ENCODE measurements at places on chromosomes 7 and 10.
A peak's percentile ranks its signal among the peaks of the same experiment; 100 is the strongest.

DNA sequence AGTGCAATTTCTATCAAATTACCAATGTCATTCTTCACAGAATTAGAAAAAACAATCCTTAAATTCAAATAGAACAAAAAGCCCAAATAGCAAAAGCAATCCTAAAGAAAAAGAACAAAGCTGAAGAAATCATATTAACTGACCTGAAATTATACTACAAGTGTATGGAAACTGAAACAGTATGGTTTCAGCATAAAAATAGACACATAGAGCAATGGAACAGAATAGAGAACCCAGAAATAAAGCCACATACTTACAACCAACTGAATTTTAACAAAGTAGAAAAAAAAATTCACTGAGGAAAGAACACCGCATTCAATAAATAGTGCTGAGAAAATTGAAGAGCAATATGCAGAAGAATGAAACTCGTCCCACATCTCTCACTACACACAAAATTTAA, 142.0 kb upstream of the CHRM2 start:
- no peak for DNase-seq

DNA sequence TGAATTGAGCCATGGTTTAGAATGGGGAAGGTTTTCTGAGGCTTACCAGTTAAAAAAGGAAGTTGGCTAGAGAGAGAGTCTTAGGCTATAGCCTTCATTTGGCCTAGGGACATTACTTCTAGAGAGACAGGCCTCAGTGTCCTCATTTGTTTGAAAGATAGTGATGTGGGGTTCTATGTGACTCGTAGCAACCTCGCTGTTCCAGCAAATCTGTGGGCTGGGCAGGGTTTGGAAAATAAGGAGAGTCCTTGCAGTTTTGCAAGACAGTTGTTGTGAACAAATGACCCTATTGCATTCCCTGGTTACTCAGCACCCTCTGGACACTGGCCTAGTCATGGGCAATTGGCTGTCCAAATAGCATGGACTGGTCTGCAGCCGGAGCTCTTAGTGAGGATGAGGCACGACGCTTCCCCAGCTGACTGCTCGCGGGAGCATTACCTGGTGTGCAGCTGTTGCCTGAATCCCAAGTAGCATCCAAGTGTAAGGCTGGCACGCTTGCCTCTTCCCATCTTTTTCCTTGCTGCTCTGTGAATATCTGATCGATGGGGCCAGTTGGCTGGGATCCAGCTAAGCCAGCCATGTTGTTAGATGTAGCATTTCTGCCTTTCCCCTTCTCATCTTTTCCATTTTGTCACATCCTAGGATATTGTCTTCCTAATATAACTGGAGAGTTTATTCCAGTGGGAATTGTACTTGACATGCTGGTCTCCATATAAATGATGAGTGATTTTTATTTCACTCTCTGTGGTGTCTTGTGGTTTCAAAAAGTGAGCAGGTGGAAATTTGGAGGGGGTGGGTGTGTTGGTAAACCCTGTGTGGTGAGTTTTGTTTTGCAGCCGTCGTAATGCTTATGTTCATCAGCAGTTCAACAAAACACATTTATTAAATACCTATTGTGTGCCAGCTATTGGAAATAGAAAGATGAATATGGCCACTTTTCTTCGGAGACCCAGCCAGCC, 99.8 kb downstream of the SND1 start:
- DNase-seq: no peak

- no peak for DNase-seq
Measured at GRCh38 chr10:17256051-17256450, 28.0 kb downstream of the VIM start.

GRCh38 chr7:149196705-149197171, 1.4 kb downstream of the ZNF282 start:
- no peak for DNase-seq

GRCh38 chr10:78333362-78334143, 299.9 kb downstream of the RPS24 start:
- DNase-seq: no peak

- no peak for DNase-seq
Measured at GRCh38 chr7:137642031-137642430, 204.7 kb downstream of the DGKI start.

DNA sequence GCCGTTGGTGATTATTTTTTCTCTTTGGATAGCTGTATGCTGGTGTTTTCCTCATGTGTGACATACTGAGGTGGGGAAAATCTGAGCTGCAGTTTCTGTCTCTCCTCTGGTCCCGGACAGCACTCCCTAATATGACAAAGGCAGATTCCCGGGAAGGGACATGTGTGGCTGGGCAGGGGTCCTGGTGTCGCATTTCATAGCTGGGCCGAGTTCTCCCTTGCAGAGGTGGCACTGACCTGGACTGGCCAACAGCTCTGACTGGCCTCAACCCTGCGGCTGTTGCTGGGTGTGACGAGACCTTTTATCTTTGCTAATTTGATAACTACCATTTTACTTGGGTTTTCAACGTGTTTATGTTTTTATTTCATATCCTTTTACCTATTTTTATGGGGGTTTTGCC, 248.6 kb upstream of the TCERG1L start:
- no peak for DNase-seq

DNA sequence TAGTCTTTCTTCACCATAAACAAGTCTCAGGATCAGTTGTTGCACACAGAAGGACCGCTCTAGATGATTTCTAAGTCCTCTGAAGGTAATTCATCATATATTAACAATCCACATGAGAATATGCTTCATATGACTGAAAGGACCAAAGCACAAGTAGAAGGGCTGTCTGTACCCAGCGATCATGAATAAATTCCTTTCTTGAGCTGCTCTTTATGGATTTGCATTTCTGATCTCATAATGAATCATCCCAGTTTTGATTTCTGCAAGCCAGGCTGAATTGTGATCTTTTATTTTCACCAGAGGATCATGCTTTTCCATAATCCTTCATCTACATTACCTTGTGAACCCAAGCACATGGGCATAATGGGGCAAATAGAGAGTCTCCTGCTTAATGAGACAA, 675.6 kb downstream of the MAGI2 start:
- DNase-seq: no peak

GRCh38 chr7:68291710-68292109, 1295.1 kb downstream of the TYW1 start:
- no peak for DNase-seq

GRCh38 chr10:27815261-27815660, 69.6 kb upstream of the MKX start:
- DNase-seq: no peak

GRCh38 chr7:31892099-31892829, 177.9 kb downstream of the PDE1C start:
- no peak for DNase-seq

DNA sequence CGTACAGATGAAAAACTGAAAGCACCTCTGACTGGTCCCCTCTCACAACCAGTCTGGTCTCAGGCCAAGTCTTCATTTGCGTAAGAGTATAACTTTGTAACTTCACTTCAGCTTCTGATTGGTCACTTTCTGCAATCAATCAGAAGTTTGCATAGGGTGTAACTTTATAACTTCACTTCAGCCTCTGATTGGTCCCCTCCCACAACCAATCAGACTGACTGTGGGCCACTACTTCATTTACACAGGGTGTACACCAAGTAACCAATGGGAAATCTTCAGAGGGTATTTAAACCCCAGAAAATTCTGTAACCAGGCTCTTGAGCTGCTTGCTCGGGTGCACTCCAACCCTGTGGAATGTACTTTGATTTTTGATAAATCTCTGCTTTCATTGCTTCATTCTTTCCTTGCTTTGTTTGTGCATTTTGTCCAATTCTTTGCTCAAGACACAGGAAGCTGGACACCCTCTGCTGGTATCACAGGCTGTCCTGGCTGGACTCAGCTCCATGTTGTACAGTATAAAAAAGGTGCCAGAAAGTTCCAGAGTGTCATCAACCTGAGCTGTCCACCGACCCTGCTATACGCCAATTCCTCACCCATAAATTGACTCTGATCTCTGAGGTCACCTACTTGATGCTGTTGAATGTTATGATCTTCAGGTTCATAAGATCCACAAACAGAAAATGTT, 74.5 kb downstream of the COBL start:
- no peak for DNase-seq

DNA sequence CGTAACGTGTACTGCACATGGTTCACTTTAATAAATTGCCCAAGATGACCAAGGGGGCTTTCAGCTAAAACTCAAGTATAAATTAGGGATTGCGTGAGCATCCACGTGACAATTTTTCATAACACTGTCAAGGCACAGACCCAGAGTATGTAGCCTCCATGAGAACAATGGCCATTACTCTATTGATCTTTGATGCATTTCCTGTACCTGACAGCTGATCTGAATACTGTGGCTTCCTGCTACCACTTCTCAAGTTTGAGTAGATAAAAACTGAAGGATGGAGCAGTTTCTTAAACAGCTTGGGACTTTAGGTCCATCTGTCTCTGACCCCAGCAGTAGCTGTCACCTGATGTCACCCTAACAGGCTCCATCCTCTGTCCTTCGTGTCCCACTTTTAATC, 98.9 kb downstream of the ABCC2 start:
- DNase-seq: no peak

GRCh38 chr7:112573302-112574039, 92.7 kb downstream of the LSMEM1 start:
- DNase-seq: no peak

DNA sequence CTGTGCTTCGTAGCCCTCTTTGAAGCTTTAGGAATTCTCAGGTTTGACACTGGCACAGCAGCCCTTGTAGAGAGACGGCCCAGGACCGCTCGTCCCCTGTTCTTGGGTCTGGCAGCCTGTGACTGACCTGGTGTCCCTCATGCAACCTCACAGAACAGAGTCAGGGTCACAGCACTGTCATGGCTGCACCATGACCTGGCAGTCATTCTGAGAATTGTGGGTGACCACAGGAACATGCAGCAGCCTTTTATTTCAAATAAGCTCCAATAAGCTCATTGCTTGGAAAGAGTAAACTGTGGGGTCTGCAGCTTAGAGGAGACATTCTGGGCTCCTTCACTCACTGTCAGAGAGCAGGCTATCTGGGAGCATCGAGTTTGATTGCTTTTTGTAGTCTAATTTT, 42.5 kb downstream of the MYO1G start:
- DNase-seq: no peak

DNA sequence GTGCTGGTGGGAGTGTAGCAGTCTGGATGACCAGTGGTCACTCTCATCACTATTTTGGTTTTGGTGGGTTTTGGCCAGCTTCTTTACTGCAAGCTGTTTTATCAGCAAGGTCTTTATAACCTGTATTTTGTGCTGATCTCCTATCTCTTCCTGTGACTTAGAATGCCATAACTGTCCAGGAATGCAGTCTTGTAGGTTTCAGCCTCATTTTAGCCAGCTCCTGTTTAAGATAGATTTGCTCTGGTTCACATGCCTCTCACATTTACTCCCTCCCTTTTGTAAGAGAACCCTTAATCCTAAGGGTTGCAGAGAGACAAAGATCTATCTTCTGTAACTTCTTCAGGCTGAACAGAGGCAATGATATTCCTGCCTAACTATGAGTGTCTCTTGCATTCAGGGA, 51.2 kb upstream of the INHBA start:
- DNase-seq: no peak

DNA sequence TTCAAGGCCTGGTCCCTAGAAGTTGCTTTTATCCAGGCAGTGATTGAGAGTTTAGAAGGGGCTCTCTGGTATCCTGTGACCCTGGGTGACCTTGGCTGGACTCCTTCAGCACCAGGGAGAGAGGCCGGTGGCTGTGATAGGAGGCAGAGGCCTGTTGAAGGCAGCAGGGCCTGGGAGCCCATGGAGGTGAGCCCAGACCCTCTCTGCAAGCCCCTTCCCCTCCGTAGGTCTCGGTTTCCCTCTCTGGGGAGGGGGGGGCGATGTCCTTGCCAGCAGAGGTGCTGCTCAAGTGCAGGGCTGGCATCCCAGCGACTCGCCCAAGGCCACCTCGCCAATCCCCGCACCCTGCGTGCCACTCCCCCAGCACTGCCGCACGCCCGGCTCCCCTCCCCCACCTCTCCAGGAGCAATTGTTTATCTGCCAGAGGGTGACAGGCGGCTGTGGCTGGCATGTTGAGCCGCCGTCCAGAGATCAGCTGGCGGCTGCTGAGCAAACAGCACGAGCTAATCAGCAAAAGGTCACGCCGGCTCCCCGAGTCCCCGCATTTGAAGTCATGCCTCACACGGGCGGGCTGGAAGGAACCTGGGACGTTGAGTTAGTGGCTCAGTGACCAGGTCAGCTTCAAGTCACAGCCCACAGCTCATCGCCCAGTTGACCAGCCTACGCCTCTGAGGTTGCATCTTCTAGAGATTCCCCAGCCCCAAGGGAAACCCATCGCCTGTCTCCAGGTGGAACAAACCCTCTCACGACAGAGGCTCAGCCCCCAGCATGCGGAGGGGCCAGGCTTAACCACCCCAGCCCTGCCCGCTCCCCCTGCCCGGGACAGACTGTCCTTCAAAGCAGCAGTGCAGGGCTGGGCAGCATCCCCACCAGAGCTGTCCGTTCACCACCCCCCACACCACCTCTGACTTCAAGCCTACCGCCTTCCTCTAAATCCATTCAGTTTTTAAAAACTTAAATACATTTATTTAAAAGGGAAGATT, 43.7 kb downstream of the ELFN1 start:
- DNase-seq: no peak

- DNase-seq: peak; percentile 34
Measured at GRCh38 chr10:78852466-78853240, 216.1 kb upstream of the ZMIZ1 start.

DNA sequence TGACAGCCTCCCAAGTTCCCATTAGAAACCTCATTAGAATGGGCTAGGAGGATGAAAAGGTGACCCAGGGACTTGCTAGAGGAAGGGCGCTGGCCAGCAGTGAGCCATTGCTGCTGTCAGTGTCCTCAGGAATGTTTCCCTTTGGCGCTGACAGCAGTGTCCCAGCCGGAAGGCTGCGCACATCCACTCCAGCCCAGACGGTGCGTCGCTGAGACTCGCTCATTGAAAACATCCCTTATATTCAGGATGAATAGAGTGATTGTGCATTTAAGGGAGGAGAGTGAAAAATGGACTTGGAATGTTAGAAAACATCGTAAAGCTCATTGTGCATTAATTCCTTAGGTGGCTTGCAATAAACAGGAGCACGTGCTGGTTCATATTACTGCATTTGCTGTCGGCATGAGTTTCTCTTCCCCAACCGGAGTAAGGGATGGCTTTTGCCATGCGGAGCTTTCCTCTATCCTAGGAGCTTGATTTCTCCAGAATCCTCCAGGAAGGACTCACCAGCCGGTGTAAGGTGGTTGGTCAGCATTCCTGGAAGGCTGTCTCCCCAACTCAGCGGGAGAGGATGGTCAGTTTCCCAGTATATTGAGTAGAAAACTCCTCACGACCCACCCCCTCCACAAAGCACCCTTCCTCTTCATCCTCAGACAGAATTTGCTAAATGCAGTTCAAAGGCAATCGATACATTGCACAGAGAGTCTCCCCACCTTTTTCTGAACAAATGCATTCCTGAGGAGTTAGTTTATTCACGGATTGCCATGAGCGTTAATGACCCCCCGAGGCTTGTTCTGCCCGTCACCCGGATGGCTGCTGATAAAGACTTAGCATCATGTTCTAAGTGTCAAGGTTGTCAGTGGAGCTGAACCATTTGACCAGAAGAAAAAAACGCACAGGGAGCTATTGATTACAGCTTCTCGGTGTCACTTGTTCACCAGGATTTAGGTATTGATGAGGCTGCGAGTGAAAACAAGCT, 201.8 kb downstream of the EBF3 start:
- DNase-seq: no peak

- no peak for DNase-seq
Measured at GRCh38 chr10:98235846-98236245, 32.1 kb downstream of the LOXL4 start.

Data from CD4-positive, alpha-beta T cell treated with Interleukin-10 for 1 hour (primary cell).